ENCODE measurements at places on chromosomes 1 and 21.

DNA sequence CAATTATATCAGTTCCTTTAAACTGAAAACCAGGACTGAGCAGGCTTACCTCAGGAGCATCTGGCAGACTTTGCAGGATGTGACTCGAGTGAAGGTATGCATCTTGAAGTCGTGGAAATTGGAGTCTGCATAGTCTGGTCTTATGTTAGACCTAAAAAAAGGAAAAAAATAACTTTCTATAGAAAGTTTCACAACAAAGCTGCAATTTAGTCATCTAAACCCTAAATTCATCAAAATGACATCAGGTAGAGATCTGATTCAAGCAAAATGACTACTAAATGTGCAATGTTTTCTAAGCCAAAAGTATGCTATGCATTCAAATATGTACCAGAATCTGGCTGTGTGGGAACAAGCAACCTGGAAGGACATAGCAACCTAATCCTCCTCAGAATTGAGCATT lies 260.1 kb downstream of the VAV3 start:
- DNase-seq, result no peak

DNA sequence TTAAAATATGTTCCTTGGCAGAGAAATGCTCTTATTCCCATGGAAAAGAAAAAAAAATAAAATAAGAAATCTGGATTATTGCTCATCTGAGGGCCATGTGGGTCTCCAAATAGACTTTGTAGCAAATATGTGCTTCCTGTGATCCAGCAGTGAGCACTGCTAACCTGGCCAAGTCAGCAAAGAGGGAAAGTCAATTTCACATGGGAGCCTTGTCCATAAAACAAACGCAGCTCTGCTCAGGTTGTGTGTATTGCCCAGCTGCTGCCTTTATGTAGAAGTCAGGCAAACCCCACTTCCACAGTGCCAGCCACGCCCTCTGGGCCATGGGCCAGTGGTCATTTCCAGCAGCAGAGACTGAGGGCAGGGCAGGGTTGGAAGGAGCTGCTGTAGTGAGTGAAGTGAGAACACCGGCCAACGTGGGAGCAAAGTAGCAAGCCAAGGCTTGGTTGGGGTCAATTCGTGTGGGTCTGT lies 174.3 kb downstream of the LYPLAL1 start:
- DNase-seq, result no peak

DNA sequence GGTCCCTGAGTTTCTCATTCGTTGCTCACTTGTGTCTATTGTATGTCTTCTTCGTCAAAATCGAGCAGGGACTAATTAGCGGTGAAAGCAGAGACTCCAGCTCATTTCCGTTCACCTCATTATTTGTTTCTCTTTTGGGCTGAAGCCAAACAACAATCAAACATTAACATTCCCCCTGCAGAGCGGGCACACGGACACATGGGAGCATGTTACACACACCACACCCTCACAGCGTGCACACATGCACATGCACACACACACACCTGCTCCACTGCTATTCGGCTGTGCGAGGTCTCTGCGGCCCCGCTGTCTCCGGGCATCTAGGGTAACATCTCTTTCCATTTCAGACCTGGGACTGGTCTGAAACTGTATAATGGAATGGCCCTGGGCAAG lies 58.5 kb upstream of the LRRC8D start:
- no peak for DNase-seq

DNA sequence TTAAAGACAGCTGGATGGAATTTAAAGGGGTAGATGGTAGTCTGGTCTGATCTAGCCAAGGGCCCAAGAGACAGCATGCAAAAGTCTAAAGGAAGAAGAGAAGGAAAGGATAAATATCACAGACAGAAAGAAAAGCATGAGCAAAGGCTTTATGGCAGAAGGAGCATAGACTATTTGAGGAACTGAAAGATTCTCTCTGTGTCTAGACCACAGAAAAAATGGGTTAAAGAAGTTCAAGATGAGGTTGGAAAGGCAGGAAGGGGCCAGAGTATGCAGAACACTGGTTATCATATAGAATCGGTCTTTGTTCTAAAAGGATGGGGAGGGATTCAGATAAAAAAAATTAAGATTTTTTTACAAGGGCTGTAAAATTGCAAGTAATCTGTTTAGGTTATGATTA lies 136.8 kb upstream of the SGIP1 start:
- DNase-seq, result no peak

GRCh38 chr1:247400685-247401084 lies 15.3 kb upstream of the NLRP3 start:
- DNase-seq, result no peak

DNA sequence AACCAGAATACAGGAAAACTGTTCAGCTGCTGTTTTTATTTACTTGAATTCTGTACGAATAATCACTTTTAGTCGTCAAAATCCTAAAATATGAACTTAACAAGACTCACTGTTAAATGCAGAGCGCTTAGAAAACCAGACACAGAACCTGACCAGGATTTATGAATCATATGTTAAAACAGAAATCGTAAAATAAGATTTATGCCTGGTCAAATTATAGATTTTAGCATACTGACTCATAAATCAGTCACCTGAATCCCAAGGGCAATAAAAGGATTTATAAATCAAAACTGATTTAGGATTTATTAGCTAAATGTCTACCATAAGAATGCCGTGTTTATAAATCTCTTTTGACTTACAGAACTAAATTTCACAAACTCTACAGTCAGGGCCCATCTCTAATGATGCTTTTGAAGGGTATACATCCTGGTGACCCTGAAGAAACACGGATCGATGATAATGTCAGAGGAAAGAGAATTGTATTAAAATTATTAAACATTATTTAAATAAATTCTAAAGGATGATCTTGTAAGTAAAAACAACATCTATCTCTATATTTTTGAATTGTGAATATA lies 28.8 kb downstream of the CYYR1 start:
- DNase-seq, result no peak

DNA sequence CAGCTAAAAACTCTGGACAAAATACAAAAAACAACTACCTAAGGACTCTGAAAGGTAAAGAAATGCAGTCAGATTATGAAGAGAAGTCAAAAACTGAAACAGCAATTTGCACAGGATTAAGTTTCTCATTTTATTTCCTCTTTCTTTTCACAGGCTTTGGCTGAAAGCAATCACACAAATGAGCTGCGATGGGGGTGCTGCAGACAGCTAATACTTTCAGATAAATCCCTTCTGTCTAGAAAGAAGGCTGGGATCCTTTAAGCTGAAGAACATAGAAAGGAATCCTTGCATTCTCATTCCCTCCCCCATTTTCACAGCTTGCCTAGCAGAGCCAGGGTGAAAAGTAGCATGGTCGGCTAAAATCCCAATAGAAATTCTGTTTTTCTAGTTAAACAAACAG lies 32.0 kb upstream of the PRDX6 start:
- DNase-seq, result no peak

DNA sequence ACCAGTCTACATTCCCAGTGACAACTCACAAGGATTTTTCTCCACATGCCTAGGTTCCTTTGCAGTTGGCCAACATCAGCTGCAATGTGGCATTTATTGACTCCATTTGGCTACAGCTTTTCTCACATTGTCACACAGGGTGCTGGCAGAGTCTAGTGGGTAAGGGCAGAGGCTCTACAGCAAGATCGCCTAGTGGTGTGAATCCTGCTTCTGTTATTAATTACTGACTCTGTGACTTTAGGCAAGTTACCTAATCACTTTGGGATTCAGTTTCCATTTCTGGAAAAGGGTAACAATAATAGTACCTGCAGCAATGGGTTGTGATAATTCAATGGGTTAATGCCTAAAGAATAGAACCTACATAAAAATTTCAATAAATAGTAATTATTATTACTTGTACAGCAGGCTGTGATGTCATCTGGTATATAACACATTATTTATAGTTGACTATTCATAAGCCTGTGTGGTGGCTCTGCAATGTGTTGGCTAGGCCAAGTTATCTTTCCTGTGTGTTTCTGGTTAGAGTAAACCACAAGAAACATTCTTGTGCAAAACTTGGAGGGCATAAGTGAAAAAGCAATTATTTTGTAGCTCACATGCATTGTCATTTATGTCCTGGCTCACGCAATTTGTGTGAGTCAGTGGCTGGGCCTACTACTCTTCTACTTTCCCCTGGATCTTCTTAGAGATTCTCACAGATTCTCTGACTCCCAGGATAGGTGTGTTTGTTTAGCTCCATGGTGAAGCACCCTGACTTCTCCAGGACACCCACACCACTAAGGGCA lies 59.5 kb downstream of the PTGS2 start:
- DNase-seq, result no peak

DNA sequence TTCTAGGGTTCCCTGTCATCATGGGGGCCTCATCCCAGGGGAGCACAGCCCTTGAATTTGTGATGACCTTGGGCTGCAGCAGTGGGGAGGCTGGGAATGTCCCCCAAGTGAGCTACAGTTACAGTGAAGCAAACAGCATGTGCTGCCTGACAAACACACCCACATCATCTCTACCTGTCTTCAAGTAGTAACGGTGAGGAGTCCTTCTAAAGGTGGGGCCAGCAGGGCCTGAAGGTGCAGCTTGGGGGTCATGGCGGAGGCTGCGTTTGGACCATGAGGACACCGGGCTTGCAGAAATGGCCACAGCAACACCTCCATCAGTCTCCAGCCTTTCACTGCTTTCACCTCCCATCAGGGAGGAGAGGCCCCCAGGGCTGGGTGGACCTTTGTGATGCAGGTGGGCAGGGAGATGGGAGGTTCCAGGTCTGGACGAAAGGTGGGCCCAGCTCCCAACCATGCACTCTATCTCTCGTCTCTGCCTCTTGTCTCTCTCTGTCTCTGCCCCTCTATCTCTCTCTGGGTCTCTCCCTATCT lies 55.7 kb downstream of the WNT9A start:
- DNase-seq, result no peak

GRCh38 chr1:33501309-33501708 lies 28.9 kb downstream of the ZSCAN20 start:
- DNase-seq, result no peak

All from activated CD8-positive, alpha-beta memory T cell treated with anti-CD3 and anti-CD28 coated beads for 48 hours (primary cell).